T-helper 2 cell (primary cell): ENCODE measurements at places on chromosomes 3 and 15.

GRCh38 chr15:64412216-64412615 is 24.6 kb downstream of the TRIP4 start:
- no peak for DNase-seq

- no peak for DNase-seq
These were observed 88.8 kb downstream of the CPN2 start for GRCh38 chr3:194262176-194262924.

GRCh38 chr15:25770031-25770430 is 93.1 kb downstream of the ATP10A start:
- DNase-seq = no peak

DNA sequence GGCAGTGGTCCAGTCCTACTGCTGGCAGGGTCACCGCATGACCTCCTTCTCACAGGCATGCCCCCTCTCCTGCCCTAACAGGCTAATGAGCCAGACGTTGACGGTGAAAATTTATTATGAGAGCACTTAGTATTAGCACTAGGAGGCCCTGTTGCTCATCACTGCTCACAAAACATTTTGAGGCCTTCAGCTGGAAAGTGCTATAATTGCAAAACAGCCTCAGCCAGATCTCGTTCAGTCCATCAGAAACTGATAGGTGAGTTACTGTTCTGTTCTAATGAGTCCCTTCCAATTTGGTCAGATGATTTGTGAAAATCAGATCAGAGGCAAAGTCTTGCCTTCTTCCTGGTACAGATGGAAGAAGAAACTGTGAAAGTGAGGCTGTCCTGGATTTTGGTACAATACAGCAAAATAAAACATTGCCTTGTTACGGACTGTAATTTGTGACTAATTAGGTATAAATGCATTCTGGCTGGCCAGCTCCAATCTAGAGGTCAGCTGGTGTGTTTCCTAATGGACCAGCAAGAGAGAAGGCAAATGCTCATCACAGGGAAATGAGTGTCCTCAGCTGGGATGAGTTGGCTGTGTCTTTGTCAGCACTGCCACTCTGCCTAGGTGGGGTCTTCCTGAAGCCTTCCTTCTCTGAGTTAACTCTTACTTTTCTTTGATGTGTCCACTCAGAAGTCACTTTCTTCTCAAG is 316.8 kb downstream of the CHST2 start:
- no peak for DNase-seq
